Lung (tissue), 17 donors: ENCODE measurements at places on chromosomes 6 and 20.
A peak's percentile ranks its signal among the peaks of the same experiment; 100 is the strongest.

DNA sequence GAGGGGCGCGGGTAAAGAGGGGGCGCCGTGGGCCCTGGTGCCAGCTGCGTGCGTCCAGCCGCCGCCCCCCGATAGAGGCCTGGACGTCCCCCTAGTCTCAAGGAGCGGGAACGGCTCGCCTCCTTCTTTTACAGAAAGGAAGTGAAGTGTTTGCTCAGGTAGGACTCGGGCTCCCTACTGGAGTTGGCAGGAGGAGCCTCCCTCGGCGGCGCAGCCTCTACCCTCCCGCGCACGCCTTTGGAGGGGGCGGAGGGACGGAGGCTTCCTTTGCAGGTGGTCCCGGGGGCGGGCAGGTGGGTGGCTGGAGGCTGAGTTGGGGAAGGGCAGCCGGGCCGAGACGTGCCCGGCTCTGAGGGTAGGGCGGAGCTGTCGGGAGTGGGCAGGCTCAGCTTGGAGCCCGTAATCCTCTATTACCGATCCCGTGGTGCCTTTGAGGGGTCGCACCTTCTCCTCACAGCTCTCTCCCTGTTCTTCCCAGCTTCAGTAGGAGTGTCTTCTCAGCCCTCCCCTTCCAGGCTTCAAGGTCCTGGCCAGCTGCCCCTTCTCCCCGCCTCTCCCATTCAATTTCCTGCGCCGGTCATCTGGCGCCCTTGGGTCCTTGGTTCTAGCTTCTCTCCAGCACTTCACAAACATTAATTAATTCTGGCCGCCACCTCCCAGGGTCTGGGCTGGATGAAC lies 728 bp downstream of the ITPR3 start:
- H3K27ac ChIP-seq, result peak overlapping the region; percentile 90
- H3K36me3 ChIP-seq, result peaks cover 3% of the 10 kb centered on the region
- H3K4me1 ChIP-seq, result peaks cover 36% of the 10 kb centered on the region
- peak; percentile 66 for DNase-seq

DNA sequence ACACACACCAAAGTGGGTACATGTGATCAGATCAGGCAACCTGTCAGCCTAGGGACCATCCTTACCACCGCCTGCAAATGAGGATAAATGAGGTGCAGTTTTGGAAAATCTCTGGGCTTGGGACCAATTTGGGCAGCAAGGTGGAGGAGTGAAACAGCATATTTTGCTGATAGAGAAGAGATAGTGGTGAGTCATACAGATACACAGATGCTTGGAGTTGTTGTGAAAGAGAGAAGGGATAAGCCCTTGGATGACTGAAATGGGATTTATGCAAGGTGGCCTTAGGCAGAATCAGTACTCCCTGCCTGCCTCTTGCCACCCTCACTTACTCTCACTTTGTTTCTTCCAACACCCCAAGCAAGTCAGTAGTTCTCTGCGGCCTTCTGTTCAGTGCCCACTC lies 34.7 kb downstream of the BMP2 start:
- H3K36me3 ChIP-seq, result no peaks in the 10 kb centered on the region
- no peak overlapping the region for H3K4me3 ChIP-seq
- no peaks in the 10 kb centered on the region for H3K4me1 ChIP-seq
- no peaks in the 10 kb centered on the region for H3K27me3 ChIP-seq
- no peak overlapping the region for H3K27ac ChIP-seq

DNA sequence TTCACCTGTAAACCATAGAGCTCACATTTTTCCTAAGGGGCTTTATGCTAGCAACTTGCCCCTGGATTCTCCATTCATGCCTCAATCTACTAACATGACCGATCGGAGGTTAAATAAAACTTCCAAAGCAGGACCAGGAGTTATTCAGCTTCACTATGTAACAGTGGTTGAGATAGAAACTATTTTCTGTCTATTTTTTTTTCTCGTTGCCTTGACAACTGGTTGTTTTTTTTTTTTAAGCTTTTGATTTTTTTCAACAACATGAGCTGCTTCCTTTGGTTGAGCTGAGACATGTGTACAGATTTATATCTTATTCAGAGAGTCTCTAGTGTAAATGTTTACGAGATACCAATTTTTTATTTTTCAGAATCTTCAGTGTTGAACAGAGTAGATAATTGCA lies 85.7 kb downstream of the SHLD1 start:
- peaks cover 7% of the 10 kb centered on the region for H3K4me1 ChIP-seq
- H3K4me3 ChIP-seq, result no peak overlapping the region
- no peaks in the 10 kb centered on the region for H3K36me3 ChIP-seq
- H3K27ac ChIP-seq, result no peak overlapping the region
- H3K27me3 ChIP-seq, result no peaks in the 10 kb centered on the region

DNA sequence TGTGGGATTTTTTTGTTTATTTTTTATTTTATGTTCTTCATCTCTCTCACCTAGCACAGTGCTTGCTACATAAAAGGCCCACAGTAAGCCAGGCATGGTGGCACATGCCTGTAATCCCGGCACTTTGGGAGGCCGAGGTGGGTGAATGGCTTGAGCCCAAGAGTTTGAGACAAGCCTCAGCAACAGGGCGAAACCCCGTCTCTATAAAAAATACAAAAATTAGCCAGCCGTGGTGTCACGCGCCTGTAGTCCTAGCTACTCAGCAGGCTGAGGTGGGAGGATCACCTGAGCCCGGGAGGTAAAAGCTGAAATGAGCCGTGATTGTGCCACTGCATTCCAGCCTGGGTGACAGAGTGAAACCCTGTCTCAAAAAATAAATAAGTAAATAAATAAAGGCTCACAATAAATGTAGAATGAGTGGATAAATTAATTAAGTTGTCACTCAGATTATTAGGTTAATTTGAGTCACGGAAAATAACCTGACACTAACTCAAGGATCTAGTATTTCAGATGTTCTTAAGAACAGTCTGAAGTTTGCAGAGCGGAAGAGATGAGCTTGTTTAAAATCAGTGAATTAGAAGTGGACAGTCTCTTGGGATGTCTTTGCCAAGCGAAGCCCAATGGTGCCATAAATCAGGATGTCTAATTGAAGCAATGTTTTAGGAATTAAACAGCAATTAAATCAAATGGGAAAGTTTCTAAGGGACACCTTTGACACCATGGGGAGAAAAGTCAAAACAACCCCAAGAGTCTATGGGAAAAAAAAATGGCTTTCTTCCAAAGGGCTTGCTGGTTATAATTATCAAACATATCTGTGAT lies 214.4 kb downstream of the ZNF217 start:
- no peak overlapping the region for H3K4me3 ChIP-seq
- H3K27ac ChIP-seq, result no peak overlapping the region
- no peaks in the 10 kb centered on the region for H3K27me3 ChIP-seq
- peaks cover 4% of the 10 kb centered on the region for H3K4me1 ChIP-seq
- H3K36me3 ChIP-seq, result no peaks in the 10 kb centered on the region

DNA sequence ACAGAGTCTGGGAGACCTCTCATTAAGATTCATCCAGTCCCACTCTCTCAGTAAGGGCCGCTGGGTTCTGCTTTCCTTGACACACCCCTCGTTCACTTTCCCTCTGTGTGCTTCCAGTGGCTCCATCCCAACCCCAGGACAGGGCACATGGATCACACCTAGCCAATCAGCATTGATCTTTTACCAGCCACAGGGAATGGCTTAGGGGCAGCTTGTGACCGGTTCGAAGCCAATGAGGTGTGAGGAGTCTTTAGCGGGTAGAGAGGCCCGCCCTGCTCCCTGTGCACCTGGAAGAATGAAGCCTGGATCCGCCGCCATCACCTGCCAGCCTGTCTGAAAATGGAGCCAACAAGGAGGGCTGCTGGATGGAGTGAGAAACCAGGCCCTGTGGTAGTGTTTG lies 35.2 kb upstream of the OVOL2 start:
- no peak for DNase-seq
- H3K4me3 ChIP-seq, result no peak overlapping the region
- H3K27me3 ChIP-seq, result no peaks in the 10 kb centered on the region
- H3K36me3 ChIP-seq, result no peaks in the 10 kb centered on the region
- no peak overlapping the region for H3K27ac ChIP-seq
- H3K4me1 ChIP-seq, result no peaks in the 10 kb centered on the region

DNA sequence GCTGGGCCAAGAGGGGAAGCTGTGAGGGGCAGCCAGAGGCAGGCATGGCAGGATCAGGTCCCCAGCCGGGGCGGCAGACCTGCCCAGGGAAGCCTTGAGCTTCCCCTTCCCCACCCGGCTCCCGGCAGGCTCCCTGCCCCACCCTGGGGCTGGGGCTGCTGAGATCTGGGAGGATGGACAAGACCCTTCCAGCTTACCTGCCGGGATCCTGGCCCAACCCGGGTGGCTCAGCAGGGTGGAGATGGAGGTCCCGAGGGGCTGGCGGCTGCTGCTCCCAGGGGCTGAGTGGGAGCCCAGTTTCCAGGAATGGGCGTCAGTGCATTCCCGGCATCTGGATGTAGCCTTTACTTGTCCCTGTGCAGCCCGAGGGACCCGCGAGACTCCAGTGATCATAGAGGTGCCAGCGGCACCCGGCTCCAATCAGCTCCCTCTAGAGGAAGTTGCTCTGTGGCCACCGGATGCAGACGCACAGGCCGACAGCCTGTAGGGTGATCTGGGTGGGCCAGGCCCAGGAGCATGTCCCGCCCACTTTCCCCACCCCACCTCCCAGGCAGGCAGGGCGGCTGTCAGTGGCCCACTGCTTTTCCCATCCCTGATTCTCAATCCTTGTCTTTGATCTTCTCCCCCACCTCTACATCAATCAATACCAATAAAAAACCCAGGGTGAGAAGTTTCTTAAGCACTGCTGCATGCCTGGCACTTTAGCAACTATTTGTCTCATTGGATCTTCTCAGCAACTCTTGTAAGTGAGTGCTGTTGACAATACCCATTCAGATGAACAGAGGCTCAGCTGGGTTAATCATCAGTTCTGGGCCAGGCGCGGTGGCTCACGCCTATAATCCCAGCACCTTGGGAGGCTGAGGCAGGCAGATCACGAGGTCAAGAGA lies at the start of gene BAK1:
TSS of gene BAK1 (minus strand) at position 449 of the 887 bp plus-strand sequence. CDS start 2,672 bp downstream, outside the sequence.
- peak; percentile 95 for DNase-seq
- H3K27me3 ChIP-seq, result no peaks in the 10 kb centered on the region
- peak within 1 kb of the TSS; percentile 78 for H3K4me3 ChIP-seq
- H3K36me3 ChIP-seq, result peaks cover under 1% of the 10 kb centered on the region
- H3K27ac ChIP-seq, result peak within 1 kb of the TSS; percentile 73
- H3K4me1 ChIP-seq, result no peaks in the 10 kb centered on the region

DNA sequence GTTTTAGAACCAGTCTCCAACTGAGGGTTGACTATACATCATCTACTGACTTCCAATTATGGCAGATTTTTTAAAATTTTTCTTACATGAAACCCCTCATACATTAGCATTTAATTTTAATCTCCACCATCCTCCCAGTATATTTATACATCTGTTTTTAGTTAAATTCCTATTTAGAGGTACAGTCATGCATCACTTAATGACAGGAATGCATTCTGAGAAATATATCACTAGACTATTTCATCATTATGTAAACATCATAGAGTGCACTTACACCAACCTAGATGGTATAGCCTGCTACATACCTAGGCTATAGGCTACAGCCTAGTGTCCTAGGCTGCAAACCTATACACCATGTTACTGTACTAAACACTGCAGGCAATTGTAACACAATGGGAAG lies 316.7 kb upstream of the MARCKS start:
- H3K4me1 ChIP-seq, result peaks cover 4% of the 10 kb centered on the region
- no peaks in the 10 kb centered on the region for H3K36me3 ChIP-seq
- no peak overlapping the region for H3K27ac ChIP-seq
- H3K4me3 ChIP-seq, result no peak overlapping the region

GRCh38 chr6:29631209-29631810 lies 1.7 kb downstream of the GABBR1 start:
- H3K4me3 ChIP-seq, result no peak overlapping the region
- peaks cover 10% of the 10 kb centered on the region for H3K4me1 ChIP-seq
- H3K27me3 ChIP-seq, result no peaks in the 10 kb centered on the region
- H3K36me3 ChIP-seq, result no peaks in the 10 kb centered on the region

- peaks cover 4% of the 10 kb centered on the region for H3K36me3 ChIP-seq
- H3K27me3 ChIP-seq, result no peaks in the 10 kb centered on the region
- peak overlapping the region; percentile 57 for H3K4me3 ChIP-seq
- no peak for DNase-seq
Observed at GRCh38 chr6:13328875-13329183, 492 bp upstream of the TBC1D7 start.

- no peak overlapping the region for H3K4me3 ChIP-seq
- no peaks in the 10 kb centered on the region for H3K4me1 ChIP-seq
- H3K27ac ChIP-seq, result no peak overlapping the region
- DNase-seq, result no peak
- H3K27me3 ChIP-seq, result no peaks in the 10 kb centered on the region
- H3K36me3 ChIP-seq, result peaks cover 10% of the 10 kb centered on the region
Observed at GRCh38 chr6:73435236-73435635, 16.9 kb downstream of the CGAS start.

DNA sequence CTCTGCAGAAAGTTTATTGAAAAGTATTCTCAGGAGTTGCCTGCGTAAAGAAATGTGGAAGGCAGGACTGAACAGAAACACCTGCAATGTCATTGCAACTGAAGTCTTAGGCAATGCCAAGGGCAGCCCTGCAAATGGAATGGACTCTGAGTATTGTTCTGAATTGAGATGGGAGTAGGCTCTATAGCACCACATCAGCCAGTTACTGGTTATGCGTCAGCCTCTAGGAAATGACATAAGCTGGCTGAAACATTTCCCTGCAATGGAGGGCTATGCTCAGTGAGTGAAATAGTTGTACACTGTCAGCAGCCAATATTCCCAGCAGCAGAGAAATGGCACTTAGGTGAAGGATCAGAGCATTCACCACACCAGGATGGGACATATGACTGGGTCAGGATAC lies 13.8 kb upstream of the GJE1 start:
- H3K27ac ChIP-seq, result no peak overlapping the region
- H3K4me1 ChIP-seq, result no peaks in the 10 kb centered on the region
- DNase-seq, result no peak
- H3K4me3 ChIP-seq, result no peak overlapping the region
- H3K36me3 ChIP-seq, result no peaks in the 10 kb centered on the region

GRCh38 chr6:108630050-108630714 lies 69.5 kb downstream of the FOXO3 start:
- no peak overlapping the region for H3K4me3 ChIP-seq
- no peak overlapping the region for H3K27ac ChIP-seq
- H3K36me3 ChIP-seq, result no peaks in the 10 kb centered on the region

DNA sequence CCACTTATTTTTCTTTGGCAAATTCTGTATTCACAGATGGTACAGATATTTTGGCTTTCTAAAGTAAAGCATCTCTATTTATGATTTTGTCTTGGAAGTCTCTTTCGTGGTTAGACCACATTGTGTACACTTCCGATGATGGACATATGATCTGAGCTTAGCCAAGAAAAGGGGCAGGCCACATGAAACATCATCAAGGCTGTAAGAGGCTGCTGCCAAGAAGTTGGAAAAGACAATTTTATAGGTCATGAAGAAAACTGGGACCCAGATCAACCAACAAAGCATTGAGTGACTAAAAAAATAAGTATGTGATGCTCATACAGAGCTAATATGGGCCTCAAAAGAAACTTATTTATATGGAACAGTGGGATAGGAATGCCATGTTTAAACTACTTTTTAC lies 266.4 kb downstream of the HAO1 start:
- peak; percentile 0 for DNase-seq
- H3K36me3 ChIP-seq, result no peaks in the 10 kb centered on the region
- no peak overlapping the region for H3K27ac ChIP-seq
- H3K4me3 ChIP-seq, result no peak overlapping the region
